Astrocyte of the hippocampus (primary cell): ENCODE measurements at places on chromosomes 5 and 9.

- peak; percentile 8 for DNase-seq
These were observed 46.5 kb downstream of the EPB41L4A start for GRCh38 chr5:112372543-112372942.

- DNase-seq: no peak
These were observed 220.3 kb upstream of the DAPK1 start for GRCh38 chr9:87277346-87277745.

DNA sequence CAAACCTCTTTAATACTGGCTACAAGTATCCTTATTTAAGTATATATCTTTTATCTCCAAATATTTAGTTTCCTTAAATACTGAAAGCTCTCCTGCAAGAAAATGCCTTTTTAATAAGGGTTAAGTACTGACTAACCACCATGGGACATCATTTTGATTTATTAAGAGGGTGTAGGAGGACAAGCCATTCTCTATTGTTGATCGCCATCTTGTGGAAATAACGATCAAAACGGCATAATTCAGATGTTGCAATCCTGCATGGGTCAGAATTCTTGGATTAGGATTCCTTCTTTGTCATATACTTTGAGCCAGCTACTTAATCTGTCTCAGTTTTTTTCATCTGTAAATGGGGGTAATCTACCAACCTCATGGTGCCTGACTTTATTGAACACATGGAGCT lies 28.7 kb upstream of the C5orf46 start:
- peak; percentile 82 for DNase-seq

GRCh38 chr9:123517512-123517911 lies 161.5 kb downstream of the CRB2 start:
- no peak for DNase-seq

- no peak for DNase-seq
These were observed 346.5 kb downstream of the NFIB start for GRCh38 chr9:13967438-13967837.
